ENCODE measurements at places on chromosomes 7 and 10.

DNA sequence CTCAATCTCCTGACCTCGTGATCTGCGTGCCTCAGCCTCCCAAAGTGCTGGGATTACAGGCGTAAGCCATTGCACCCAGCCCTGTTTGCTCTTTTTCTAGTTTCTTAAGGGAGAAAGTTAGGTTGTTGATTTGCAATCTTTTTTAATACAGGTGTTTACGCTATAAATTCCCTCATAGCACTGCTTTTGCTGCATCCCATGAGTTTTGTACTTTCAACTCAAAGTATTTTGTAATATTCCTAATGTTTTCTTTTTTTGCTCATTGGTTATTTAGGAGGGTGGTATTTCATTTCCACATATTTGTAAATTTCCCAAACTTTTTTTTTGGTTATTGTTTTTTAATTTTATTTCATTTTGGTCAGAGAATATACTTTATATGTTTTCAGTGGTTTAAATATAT lies 11.6 kb downstream of the TPST1 start:
- DNase-seq, result no peak

DNA sequence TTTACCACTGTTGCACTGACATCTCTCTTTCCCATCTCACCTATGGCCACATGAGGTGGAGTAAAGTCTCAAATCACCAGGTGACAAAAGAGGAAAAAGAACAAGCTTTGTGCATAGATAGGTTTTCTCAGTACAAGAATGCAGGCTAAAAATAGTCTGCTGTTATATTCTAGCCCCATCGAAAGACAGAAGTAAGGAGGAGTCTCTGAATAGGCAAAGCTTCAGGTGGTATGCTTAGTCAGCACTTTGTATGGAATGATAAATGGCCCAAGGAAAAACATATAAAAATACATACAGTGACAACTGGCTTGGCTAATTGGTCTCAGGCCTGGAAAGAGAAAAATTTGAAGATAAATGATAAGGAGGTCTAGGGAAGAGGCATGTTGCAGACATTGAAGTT lies 39.6 kb upstream of the KCND2 start:
- DNase-seq, result no peak

- no peak for DNase-seq
Observed at GRCh38 chr10:11881477-11882417, 58.6 kb downstream of the PROSER2 start.

- no peak for DNase-seq
Observed at GRCh38 chr10:70403483-70404035, 386 bp upstream of the EIF4EBP2 start.

DNA sequence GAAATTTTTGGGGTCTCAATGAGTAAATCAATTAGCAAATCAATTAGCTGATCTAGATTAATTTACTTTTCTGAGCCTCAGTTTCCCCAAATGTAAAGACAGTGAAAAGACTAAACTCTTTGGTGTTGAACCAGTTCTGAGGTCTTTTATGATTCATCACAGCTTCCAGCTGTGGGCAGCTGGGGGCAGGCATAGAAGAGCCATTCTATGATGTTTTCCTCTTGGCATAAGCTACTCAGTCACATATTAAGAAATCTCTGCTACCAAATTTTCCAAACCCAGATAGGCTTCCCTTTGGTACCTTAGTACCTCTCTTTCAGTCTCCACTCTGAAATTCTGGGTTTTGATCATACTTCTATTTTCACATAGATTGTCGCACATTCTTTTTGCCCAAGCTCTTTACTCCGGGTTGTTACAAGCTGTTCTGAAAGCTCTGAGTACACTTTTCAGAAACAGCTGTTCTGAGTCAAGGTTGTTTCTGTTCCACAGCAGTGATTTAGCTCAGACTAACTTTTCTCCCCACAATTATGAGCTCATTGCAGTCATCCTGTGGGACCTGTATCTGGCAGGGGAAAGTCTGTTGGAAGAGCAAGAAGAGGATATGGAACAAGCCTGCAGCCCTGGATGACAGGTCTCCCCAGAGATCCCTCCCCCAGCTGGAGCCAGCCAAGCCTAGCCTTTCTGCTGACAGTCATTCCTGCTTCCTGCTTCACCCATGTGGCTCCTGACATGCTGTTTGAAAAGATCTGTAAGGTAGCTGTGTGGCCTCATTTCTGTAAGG lies 599.6 kb upstream of the GHITM start:
- no peak for DNase-seq
